T1000 (cell line): ENCODE measurements at places on chromosomes 2 and 18.
A peak's percentile ranks its signal among the peaks of the same experiment; 100 is the strongest.

DNA sequence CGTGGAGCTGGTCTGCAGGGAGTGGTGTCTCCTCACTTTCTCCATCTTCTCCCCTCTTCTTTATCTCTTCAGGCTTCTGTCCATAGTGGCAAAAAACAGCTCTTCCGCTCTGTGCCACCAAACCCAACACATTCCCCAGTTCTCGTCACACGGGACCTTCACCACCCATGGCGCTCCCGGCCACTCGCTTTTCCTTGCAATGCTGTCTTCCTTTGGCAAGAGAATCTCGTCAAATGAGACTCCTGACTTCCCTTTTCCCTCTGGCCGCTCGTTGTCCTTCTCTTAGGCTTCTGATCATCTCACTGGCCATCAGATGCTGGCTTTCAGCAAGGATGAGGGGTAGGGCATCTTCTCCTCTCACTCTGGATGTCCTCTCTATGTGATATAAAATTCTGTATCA lies 72.9 kb downstream of the DCDC2C start:
- DNase-seq: no peak

- DNase-seq: no peak
Measured at GRCh38 chr2:50878251-50878650, 153.7 kb downstream of the NRXN1 start.

GRCh38 chr2:78476619-78477229 lies 548.8 kb upstream of the REG3G start:
- no peak for DNase-seq

- DNase-seq: no peak
Measured at GRCh38 chr2:181616715-181617114, 40.2 kb downstream of the CERKL start.

- DNase-seq: no peak
Measured at GRCh38 chr2:64879745-64880144, 109.5 kb upstream of the SLC1A4 start.

DNA sequence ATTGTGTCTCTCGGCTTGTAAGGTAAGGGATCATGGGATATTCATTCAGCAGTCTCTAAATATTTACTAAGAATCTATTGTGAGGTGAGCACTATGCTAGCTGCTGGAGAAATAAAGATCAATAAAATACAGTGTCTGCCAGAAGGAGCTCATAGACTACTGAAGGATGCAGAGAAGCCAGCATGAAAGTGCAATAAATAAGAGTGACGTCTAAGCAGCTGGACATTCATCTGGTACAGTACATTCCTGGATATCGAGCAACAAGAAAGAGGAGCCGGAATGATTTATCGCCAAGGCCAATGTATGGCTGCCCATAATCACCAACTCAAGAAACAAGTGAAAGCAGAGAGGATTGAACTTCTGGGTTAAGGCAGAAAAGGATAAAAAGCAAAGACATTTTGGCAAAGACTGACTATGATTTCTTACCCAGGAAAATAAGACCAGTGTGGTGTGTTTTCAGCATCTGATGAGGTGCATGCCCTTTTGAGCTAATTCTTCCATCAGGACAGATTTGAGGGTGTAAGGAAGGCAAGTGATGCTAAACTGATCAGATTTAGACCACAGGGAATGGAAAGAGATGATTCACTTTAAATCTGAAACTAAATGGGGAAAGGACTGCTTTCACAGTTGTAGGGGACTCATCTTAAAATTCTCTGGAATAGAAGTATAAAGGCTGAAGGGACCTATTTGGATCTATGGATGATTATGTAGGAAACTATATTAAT lies 18.7 kb upstream of the LMAN1 start:
- no peak for DNase-seq

DNA sequence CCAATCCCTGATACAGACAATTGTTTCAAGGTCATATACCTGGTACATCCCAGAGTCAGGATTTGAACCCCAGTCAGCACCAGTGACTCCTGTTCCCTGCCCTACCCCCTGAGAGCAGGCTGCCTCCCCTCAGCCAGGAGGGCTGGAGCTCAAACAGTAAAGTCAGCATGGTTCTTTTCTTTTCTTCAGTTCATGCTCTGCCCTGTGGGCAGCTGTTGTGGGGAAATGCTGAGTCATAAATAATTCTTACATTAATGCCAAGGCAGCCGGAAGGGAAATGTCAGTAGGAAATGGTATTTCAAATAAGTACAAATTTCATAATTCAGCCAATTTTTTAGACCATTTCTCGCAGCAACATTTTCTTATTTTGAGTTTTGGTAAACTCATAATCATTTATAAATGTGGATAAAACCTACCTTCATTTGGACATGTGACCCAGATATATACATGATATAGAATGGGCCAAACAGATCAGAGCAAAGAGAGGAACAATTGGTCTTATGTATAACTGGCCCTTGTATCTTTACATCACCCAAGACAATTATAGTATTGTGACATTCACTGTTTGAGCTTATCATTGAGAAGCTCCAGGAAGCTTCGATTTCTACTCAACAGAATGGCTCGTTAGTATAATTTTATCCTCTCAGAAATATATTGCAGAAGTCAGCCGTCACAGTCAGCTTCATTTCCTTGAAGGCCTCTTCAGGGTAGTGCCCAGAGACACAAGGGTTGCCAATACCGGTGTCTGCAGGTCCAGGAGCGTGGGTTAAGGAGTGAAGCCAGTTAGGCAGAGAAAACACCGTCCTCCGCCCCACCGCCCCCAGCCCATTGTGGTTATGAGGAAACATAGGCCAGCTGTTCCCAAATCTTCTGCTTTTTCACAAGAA lies 28.0 kb upstream of the SCYGR1 start:
- peak; percentile 2 for DNase-seq

DNA sequence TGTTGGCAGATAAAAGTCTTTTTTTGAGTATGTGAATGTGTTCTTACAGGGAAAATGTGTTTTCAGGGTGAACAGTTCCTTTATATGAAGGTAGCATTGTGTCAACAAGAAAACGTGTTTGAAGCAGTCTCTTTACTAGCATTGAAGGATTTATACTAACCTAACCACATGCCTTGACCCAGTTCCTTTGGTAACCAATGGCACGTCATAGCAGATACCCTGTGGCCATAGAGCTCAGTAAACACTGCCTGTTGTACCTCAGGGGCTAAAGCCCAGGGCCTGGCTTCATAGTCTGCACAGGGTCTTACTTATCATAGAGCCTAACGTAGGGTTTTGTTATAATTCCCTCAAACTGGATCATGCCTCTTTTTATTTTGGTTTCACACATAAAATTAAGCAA lies 32.1 kb upstream of the NFU1 start:
- DNase-seq: no peak

DNA sequence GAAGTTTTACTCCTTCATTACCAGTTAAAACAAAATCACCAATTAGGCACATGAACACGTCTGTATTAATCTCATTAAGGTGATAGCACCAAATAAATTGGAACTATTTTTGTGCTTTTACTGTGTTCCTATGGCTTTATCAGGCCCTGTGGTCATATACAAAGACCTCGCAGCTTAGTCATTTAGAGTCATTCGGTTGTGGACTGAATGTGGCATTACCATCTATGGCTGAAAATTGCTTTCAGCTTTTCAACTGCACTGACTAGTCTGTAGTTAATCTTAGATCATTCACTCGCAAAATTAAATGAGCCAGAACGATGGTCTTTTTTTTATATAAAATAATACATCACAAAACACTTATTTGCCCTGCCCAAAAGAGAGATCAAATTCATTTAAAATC lies 601.7 kb downstream of the NR4A2 start:
- DNase-seq: no peak

GRCh38 chr2:156526950-156527636 lies 90.9 kb downstream of the GPD2 start:
- DNase-seq: no peak

DNA sequence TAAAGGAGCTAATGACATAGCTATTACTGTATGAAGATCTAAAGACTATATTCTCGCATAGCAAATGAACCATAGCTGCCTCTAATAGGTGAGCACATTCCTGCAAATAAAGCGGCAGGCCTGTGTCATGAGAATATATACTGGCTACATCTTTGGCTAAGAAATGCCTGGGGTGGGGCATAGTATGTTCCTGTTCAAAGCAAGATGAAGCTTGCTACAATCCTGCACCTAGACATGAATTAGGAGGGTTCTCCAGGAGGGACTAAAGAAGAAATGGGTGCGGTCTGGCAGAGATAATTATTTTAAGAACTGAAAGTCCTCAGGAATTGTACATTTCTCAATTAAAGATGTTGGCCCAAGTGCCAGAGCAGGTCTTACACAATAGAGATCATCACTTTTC lies 46.8 kb upstream of the PLA2R1 start:
- no peak for DNase-seq

DNA sequence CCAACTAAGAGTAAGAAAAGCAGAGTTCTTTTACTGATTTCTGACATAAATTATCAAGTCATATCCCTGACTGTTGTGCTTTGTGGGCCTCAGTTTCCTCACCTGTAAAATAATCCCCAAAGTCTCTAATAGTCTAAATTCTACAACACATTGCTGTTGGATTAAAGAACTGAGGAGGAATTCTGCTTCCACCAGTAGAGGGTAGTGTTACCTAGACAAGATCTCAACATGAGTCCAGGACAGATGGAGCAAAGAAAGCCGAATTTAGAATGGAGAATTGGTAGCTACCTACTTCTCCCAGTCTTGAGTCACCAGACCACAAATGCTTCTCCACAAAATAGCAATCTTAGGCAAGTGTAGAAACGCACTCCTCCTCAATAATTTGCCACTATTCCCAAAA lies 462.5 kb upstream of the FSHR start:
- no peak for DNase-seq
